ENCODE measurements at places on chromosomes 7 and 10. TPM values are rescaled to one million over a fixed set of nuclear protein-coding genes. Genes with fewer than 3 reads are reported as not detected.

The UCMA gene
- not detected for total RNA-seq

The PILRA gene
- total RNA-seq = 2.5 TPM

The NKX2-3 gene
- total RNA-seq = not detected

The VWDE gene
- total RNA-seq = not detected

The WEE2 gene
- total RNA-seq = not detected
